ENCODE measurements at places on chromosomes 5 and 9.
A peak's percentile ranks its signal among the peaks of the same experiment; 100 is the strongest.

DNA sequence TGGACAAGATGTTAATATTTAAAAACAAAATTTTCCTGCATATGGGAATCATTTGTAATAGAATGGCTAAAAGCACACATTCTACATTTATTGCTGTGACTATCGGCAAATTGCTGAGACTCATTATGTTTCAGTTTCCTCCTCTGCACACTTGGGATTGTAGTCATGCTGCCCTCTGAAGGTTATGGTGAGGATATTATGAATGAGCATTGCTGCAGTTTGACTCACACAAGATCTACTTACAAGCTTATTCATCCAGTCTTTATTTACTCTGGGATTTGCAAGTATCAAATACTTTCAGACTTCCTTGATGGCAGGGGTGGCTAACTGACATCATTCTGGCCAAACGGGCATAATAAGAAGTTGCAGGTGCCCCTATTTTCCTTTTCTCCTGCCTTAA lies 9.5 kb upstream of the NFIL3 start:
- DNase-seq = no peak

DNA sequence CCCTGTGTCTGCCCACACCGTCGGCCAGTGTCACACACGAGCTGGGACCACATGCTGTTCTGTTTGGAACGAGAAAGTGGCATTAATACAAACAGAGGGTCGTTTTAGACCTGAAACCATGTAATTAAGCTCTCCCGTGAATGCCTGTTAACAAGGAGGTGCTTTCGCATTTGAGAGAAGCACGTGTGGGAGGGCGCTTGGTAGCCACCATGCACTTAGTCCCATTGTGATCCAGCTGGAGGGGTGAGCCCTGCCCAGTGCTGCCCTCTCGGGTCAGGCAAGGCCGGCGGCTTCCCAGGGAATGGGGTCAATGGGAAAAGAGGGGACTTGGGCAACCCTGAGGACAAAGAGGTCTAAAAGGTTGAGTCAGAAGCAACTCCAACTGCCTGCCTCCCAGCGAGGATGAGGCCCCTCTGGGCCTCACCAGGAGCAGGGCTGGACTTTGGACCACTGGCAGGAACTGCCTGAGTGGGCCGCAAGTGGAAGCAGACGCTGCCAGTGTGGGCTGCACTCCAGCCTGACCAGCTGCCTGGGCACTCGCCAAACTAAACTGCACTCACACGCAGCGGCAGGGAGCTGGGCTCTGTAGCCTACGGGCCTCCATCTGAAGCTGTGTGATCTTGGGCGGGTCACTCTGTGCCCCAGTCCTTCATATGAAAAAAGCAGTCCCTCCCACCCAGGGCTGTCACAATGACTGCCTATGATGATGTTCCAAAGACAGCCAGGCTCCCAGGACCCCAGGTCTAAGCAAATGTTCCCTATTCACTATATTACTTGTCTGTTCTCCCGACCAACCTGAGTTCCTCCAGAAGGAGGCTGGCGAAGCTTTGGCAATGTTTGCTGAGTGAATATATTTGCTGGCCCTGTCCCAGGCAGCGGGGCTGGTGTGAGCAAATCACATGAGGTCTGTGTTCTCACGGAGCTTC lies 195.7 kb downstream of the CDK5RAP2 start:
- DNase-seq = peak; percentile 17

DNA sequence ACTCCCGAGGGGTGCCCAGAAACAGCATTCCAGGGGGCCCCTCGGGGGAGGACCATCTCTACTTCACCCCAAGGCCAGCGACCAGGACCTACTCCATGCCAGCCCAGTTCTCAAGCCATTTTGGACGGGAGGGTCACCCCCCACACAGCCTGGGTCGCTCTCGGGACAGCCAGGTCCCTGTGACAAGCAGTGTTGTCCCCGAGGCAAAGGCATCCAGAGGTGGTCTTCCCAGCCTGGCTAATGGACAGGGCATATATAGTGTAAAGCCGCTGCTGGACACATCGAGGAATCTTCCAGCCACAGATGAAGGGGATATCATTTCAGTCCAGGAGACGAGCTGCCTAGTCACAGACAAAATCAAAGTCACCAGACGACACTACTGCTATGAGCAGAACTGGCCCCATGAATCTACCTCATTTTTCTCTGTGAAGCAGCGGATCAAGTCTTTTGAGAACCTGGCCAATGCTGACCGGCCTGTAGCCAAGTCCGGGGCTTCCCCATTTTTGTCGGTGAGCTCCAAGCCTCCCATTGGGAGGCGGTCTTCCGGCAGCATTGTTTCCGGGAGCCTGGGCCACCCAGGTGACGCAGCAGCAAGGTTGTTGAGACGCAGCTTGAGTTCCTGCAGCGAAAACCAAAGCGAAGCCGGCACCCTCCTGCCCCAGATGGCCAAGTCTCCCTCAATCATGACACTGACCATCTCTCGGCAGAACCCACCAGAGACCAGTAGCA lies 83.9 kb downstream of the GOLPH3 start:
- DNase-seq = no peak

GRCh38 chr9:111484572-111484894 lies 350 bp upstream of the ECPAS start:
- DNase-seq = no peak

GRCh38 chr9:107358986-107359385 lies 75.9 kb downstream of the RAD23B start:
- no peak for DNase-seq

DNA sequence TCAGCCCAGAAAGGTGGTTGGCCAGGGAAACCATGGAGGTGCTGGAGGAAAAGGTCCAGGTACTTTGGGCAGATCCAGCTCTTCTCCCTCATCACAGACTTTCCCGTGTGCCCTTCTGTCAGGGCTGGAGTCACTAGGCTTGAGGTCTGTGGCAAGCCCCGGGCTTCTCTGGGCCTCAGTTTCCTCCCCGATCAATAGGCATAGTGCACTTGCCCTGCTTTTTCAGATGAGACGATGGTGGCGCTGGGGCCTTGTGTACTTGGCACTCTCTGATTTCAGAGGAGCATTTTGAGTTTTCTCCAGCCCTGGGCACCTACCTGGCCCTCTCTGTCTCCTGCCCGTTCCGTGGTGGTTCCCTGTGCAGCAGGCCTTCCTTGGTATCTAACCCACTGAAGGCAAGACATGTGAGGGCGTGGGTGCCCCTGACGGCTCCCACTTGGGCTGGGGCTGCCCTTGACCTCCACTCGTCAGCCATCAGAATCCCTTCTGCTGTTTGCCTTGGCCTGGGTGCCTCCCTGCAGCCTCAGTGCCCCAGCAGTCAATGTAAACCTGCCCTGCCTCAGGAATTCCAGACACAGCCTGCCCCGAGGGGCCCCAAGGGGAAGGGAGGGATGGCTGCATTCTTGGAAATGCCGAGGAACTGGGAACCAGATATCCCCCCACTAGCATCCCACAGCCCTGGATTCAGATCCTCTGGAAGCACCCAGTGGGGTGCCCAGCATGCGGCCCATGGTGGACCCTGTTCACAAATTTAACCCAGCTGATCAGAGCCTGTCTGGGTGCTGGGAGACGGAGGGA lies 66.3 kb upstream of the COL5A1 start:
- no peak for DNase-seq

DNA sequence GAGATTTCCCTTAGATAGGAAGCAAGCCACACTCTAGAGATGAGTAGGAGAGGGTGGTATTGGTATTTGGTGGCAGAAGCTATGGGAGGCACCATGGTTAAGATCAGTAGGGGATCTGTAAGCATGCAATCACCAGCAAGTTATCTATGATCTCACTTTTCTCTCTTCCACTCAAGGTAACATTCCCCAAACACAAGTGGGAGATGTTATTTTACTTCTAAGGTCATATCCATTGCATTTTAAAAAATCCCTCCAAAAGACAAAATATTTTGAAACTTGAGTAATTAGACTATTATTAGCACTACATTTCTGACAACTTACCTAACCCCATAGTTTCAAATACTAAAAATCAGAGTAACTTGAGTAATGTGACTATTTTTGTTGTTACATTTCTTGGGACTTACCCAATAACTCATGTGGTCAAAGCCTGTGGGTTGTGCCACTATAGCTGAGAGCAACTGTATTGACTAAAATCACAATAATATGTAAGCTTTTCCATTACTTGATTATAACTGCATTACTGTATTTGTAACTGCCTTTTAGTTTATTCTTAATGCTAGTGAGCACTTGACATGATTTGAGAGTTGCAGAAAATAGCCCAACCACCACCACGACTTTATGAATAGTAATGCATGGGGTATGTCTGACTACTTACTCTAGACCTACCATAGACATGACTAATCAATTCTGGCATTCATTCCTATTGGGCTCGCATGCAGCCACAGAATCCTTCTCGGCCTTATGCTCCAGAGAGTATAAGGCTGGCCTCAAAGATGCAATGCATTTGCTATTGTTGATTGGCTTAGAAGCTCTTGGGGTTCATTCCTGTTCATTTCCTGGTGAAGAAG lies 264.7 kb downstream of the TRIM32 start:
- no peak for DNase-seq

DNA sequence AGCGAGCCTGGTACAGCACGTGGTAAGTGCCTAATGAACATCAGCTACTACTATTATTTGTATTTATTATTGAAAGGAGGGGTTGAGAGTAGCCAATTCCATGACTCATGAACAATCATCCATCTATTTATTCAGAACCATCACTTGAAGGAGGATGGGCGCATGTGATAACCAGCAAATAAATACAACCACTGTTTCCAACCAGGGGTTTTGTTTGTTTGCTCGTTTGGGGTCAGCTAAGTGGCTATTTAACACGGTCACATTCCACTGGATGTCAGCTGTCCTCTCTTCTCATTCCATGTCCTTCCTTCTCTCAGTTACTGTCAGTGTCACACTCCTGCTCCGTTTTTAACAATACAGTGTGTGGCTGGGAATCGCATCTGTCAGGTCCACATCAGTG lies 8.6 kb downstream of the RAPGEF1 start:
- DNase-seq = no peak

- no peak for DNase-seq
Measured at GRCh38 chr5:134140530-134141201, 26.2 kb downstream of the TCF7 start.

DNA sequence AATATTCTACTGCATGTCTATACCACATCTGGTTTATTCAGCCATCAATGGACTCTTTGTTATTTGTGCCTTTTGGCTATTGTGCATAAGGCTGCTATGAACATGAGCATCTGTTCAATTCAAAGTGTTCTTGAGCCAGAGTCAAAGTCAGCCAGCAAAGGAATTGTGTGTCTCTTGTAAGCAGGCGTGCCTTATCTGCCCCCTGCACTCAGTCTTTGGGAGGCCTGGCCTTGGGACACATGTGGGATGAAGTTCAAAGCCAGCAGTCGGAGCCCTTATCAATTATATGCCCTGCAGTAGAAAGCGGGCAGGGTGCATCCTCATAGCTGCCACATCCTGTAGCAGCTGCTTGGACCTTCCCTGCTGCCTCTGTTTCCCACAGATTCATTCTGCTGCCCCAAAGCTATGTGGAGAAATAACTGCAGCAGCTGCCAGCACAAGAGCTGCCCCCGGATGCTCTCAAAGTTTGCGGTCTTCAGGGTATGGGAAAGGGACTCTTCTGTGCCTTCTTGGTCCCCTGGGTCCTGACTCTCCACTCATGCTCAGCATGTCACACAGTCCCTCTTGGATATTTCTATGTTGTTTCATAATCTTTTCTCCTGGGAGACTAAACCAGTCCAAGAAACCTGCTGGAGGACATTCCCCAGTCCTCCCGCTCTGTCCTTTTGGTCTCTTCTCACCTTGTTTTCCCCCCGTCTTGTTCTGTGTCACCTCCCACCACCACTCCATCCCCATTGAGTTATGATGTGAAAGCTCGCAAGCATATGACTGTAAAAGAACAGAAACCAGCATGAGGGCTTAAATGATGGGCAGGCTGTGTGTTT lies 35.9 kb downstream of the STOM start:
- no peak for DNase-seq

- DNase-seq = no peak
Measured at GRCh38 chr5:130514984-130515690, 610.9 kb downstream of the CHSY3 start.

DNA sequence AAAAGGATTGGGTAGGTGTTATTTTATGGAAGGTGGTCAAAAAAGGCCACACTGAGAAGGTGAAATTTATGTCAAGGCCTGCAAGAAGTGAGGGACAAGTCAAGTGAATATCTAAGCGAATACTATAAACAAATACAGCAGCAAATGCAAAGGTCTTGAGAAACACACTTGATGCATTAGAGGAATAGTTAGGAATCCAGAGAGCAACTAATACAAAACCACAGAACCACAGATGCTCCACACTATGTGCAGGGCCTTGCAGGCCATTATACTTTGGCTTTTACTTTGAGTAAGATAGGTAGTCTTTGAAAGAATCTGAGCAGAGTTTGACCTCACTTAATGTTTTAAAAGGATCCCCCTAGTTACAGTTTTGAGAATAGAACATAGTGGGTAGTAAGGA lies 4.6 kb downstream of the ZNF622 start:
- DNase-seq = no peak

- DNase-seq = no peak
Measured at GRCh38 chr5:73906277-73906676, 280.3 kb downstream of the ARHGEF28 start.

- DNase-seq = no peak
Measured at GRCh38 chr9:22514871-22515270, 68.2 kb downstream of the DMRTA1 start.

GRCh38 chr9:130453487-130453886 lies 8.7 kb downstream of the ASS1 start:
- peak; percentile 69 for DNase-seq

DNA sequence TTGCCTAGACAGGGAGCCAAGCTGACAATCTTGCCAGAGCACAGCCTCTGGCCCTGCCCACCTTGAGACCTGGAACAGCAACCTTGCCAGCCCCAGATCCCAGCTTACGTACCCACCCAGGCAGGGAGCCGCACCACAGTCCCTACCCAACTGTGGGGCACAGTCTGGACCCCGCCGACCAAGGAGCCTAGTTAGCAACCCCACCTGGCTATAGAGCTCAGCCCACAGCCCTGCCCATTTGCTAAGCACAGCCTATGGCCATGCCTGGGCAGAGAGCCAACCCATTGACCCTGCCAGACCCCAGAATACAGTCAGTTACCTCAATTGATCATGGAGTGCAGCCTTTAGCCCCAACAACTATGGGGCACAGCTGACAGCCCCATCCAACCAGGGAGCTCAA lies 97.9 kb upstream of the SH3GL2 start:
- no peak for DNase-seq

DNA sequence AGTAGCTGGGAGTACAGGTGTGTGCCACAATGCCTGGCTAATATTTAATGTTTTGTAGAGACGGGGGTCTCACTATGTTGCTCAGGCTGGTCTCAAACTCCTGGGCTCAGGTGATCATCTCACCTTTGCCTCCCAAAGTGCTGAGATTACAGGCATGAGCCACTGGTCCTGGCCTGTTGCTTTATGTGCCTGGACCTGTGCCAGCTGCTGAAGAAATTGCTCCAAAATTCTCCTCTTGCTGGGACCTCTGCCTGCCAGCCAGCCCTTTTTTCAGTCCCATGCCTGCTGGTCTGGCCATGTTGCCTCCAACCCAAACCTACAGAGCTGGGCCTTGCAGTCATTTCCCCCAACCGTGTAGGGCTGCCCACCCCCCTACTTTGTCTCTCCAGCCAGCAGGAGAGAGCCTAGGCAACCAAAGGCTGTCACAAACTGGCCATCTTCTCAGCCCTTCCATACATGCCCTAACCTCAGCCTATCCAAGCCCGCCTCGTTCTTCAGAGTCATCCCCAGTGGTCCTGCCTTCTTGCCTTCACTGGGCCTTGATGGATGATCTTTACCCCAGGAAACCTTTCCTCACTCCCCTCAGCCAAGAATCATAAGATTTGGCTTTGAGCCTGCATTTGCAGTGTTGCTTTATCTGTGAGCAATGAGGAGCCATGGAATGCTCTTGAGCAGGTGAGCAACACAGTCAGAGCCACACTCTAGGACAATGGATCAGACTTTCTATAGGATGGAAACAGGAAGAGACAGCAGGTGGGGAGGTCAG lies 27.4 kb upstream of the SYNPO start:
- no peak for DNase-seq
